ENCODE measurements at places on chromosomes 16 and 17. TPM values are rescaled to one million over a fixed set of nuclear protein-coding genes. Genes with fewer than 3 reads are reported as not detected.

Gene PIK3R5
- not detected for polyA plus RNA-seq

Gene SMPD3
- polyA plus RNA-seq: 0.64 TPM

DNA sequence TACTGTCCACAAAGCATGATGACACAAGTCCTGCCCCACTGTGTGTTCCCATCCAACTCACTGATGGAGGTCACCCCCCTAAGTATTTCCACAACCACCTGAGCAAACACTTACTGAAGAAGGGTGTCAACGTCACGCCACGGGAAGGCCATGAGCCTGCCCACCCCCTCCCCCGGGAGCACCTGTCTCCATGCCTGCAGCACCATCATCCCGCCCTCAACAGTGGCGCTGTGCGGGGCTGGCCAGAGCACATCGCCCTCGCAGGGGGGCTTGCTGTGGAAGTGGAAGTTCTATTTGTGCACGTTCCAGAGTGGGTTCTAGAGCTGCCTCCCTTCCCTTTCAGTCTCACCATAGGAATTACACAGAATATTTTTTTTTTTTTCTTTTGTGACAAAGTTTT lies 4.3 kb upstream of the MBTPS1 start:
- DNase-seq: no peak

DNA sequence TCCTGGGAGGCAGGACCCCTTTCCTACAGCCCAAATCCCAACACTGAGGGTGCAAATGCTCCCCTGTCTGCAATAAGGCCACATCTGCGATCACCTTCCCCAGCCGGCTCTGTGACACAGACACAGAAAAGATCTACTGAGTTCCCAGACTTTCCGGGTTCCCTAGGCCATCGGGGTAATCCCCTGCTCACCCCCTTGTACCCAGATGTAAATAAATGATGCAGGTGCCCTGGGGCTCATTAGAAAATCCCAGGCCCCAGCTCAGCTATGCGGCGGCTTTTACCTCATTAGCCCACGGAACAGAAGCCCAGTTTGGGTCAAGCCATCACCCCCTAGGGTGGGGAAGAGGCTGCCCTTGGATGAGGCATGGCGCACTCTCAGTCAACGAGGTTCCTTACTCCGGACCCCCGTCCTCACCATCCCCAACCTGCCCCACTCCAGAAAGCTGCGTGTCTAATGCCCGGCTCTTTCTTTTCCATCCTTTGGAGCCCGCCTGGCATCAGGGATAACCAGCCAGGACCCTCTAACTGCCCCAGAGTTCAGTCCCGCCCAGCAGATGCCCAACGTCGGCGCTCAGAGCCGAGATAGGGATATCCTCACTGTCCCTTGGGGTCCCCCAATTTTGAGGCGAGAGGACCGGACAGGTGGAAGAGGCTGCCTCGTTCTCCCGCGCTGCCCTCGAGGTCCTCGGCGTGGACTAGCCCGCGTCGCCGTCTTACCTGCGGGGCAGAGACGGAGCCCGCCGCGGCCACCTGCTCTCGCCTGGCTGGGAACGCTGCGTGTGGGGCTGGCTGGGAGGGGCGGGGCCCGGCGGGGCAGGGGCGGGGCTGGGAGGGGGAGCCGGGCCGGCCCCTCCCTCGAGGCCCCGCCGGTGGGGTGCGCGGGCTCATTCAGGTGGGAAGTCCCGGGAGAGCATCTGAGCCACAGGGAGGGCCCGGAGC lies at the start of gene ZNF385C:
TSS of gene ZNF385C (minus strand) at position 783 of the 941 bp plus-strand sequence. CDS start 35,417 bp downstream, outside the sequence.
- no peak for DNase-seq

GRCh38 chr16:53745753-53746266 lies 41.9 kb downstream of the FTO start:
- no peak for DNase-seq

- no peak for DNase-seq
Measured at GRCh38 chr17:12046786-12047185, 26.1 kb downstream of the MAP2K4 start.

Gene PIK3R6
- polyA plus RNA-seq: 3.9 TPM

All from muscle of arm (tissue), 14 donors.